ENCODE measurements at places on chromosomes 2 and 18. TPM values are rescaled to one million over a fixed set of nuclear protein-coding genes. Genes with fewer than 3 reads are reported as not detected.

SRD5A2 gene
- total RNA-seq: not detected

B3GNT7 gene
- total RNA-seq: 47.2 TPM

POTEI gene
- 2.8 TPM for total RNA-seq

MLPH gene
- total RNA-seq: 24.7 TPM

CYP1B1 gene
- 0.50 TPM for total RNA-seq

LCLAT1 gene
- 11.5 TPM for total RNA-seq

PKDCC gene
- total RNA-seq: 3.8 TPM

CEP76 gene
- 11.7 TPM for total RNA-seq

TMEFF2 gene
- 0.40 TPM for total RNA-seq

UGT1A1 gene
- total RNA-seq: not detected

ESCO1 gene
- total RNA-seq: 11.3 TPM

GPC1 gene
- total RNA-seq: 20.5 TPM

CYS1 gene
- 1.7 TPM for total RNA-seq

RNF181 gene
- 156 TPM for total RNA-seq

UGT1A3 gene
- total RNA-seq: not detected

TWIST2 gene
- total RNA-seq: 15.9 TPM

CIB4 gene
- total RNA-seq: not detected

DSG4 gene
- not detected for total RNA-seq

TYMS gene
- total RNA-seq: 37.3 TPM

THSD7B gene
- total RNA-seq: 0.16 TPM

ADAM23 gene
- 2.9 TPM for total RNA-seq

SKA1 gene
- 21.3 TPM for total RNA-seq

MOCOS gene
- total RNA-seq: 54.0 TPM

CD207 gene
- total RNA-seq: 0.11 TPM

RFX8 gene
- total RNA-seq: not detected

MDH1B gene
- 0.93 TPM for total RNA-seq

CCDC102B gene
- 64.2 TPM for total RNA-seq

ALPG gene
- not detected for total RNA-seq

HAAO gene
- not detected for total RNA-seq

ARL5A gene
- total RNA-seq: 41.8 TPM

ALK gene
- total RNA-seq: 0.34 TPM

ABCG5 gene
- not detected for total RNA-seq

HOXD10 gene
- total RNA-seq: 0.80 TPM

FAM124B gene
- not detected for total RNA-seq

ZNF519 gene
- 3.2 TPM for total RNA-seq

HJURP gene
- total RNA-seq: 32.4 TPM

LDAH gene
- 13.9 TPM for total RNA-seq

TRABD2A gene
- 4.0 TPM for total RNA-seq

GALNT5 gene
- 1.5 TPM for total RNA-seq

NABP1 gene
- 12.5 TPM for total RNA-seq

CABLES1 gene
- 13.3 TPM for total RNA-seq

DNAJC5G gene
- not detected for total RNA-seq

GALR1 gene
- not detected for total RNA-seq

GAREM2 gene
- 2.4 TPM for total RNA-seq

GCA gene
- 3.7 TPM for total RNA-seq

ZAP70 gene
- not detected for total RNA-seq

ZNF521 gene
- 10.4 TPM for total RNA-seq

HOXD4 gene
- 0.74 TPM for total RNA-seq

CRYGD gene
- not detected for total RNA-seq

COPS9 gene
- total RNA-seq: 189 TPM

NEU2 gene
- total RNA-seq: not detected

ATG9A gene
- total RNA-seq: 42.7 TPM

PAIP2B gene
- 0.27 TPM for total RNA-seq

Data from A375 (cell line).